ENCODE measurements at places on chromosomes 12 and 14. TPM values are rescaled to one million over a fixed set of nuclear protein-coding genes. Genes with fewer than 3 reads are reported as not detected.

VWF gene
- 0.34 TPM for total RNA-seq

RNU7-1 gene
- not detected for total RNA-seq

BCL2L14 gene
- total RNA-seq: not detected

BMP4 gene
- total RNA-seq: not detected

MGP gene
- not detected for total RNA-seq

SPIC gene
- total RNA-seq: not detected

TSPAN19 gene
- not detected for total RNA-seq

REP15 gene
- 0.34 TPM for total RNA-seq

NRXN3 gene
- total RNA-seq: under 0.01 TPM

ARG2 gene
- total RNA-seq: 26.7 TPM

ADAM21 gene
- 0.14 TPM for total RNA-seq

KRT6A gene
- total RNA-seq: 14,814 TPM

ADSS1 gene
- total RNA-seq: 3.8 TPM

CLEC7A gene
- under 0.01 TPM for total RNA-seq

SOAT2 gene
- not detected for total RNA-seq

SLC17A8 gene
- not detected for total RNA-seq

PAPLN gene
- total RNA-seq: 3.1 TPM

STRAP gene
- 107 TPM for total RNA-seq

ANG gene
- 1.7 TPM for total RNA-seq

DEPDC4 gene
- total RNA-seq: 1.0 TPM

CHFR gene
- total RNA-seq: 45.5 TPM

SPX gene
- 0.68 TPM for total RNA-seq

MAX gene
- total RNA-seq: 43.7 TPM

PPFIA2 gene
- not detected for total RNA-seq

SLC10A1 gene
- not detected for total RNA-seq

STXBP6 gene
- not detected for total RNA-seq

TRIAP1 gene
- total RNA-seq: 70.1 TPM

Measured in nasal cavity respiratory epithelium epithelial cell of viscerocranial mucosa (primary cell).